ENCODE measurements at places on chromosomes 4 and X.

DNA sequence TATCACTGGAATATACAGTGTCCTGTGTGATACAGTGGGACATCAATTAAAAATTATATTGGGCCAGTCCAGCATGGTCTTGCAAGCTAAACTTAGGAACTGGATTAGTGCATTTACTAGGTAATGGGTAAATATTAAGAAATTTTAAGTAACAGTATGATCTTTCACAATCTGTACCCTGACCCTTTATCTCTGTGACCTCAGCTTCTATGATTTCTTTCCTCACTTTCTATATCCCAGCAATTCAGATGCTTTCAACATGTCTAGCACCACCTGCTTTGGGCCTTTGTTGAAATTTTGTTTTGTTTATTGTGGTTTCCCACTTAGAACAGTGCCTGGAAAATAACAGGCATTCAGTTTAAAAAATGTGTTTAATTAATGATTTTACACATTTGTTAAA, 2295.4 kb downstream of the ARAP2 start:
- no peak for DNase-seq

- DNase-seq = peak; percentile 64
Observed at GRCh38 chrX:72121383-72121782, 10.3 kb downstream of the RTL5 start.

DNA sequence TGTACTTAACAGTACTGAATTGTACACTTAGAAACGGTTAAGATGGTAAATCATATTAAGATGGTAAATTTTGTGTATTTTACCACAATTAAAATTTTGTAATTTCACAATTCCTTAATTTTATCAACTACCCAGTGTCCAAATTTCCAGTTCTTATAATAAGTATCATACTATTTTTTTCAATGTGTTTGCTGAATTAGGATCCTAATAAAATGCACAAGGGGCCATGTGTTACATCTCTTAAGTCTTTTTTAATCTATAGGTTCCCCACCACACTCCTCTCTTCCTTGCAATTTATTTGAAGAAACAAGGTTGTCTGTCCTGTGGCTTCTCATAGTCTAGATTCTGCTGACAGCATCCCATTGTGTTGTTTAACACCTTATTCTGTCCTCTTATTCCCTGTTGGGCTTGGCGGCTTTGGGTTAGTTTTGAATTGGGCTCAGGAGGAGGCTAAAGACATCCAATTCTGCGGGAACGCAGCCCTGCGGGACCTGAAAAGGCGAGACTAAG, 533 bp upstream of the SYAP1 start:
- no peak for DNase-seq

DNA sequence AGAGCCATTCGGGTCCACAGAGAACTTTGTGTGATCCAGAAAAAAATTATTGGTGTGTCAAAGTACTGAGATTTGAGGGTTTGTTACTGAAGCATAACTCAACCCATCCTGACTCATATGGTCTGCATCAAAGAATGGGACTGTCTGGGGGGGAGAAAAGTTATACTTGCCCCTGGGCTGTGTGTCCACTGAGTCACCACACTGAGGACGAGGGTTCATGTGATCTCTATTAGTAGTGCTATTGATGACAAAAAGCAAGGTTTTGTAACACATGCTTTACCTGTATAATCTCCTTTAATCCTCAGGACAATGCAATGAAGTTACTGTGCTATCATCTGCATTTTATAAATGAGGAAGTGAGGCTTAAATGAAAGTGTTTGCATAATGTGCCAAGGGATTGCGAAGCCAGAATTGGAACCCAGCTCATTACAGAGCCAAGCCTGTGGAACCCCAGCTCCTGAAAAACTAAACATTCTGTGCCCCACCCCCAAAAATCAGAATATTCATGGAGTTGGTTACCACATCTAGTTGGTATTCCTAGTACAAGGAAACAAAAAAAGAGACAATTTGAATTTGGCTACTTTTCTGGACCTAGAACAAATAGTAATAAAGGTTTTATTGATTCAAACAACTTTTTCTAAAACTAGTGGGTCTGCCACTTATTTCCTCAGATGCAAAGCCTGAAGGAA, 31.2 kb downstream of the CCDC149 start:
- no peak for DNase-seq

DNA sequence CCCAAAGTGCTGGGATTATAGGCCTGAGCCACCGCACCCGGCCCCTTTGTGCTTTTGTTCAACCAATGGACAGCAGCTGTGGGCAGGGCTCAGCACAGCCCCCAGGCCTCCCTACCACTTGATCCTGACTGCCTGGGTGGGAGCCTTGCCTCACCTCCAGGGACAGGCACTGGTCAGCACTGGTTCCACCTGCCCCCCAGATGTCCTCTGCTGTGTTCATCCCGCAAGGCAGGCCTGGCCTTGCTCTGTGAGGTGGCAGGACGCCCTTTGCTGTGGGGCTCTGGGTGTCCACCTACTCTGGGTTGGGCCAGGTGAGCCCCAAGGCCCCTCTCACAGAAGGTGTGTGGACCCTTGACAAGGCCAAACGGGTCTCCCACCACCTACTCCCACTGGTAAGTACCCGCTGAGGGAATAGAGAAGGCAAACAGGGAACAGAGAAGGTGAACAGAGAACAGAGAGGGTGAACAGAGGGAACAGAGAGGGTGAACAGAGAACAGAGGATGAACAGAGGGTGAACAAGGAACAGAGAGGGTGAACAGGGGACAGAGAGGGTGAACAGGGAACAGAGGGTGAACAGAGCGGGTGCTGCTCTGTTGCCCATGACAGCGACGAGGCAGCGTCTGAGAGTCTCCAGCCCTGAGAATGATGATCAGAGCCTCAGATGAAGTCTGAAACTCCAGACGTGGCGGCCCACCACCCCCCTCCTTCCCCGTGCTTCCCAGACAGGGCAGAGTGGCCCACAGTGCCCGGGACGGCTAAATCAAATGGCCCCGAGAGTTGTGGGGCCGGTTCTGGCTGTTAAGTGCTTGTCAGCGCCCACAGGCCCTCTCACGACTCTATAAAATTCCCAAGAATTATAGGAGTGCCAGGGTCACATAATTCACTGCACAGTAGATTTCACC, 55.0 kb upstream of the NKX1-1 start:
- no peak for DNase-seq

DNA sequence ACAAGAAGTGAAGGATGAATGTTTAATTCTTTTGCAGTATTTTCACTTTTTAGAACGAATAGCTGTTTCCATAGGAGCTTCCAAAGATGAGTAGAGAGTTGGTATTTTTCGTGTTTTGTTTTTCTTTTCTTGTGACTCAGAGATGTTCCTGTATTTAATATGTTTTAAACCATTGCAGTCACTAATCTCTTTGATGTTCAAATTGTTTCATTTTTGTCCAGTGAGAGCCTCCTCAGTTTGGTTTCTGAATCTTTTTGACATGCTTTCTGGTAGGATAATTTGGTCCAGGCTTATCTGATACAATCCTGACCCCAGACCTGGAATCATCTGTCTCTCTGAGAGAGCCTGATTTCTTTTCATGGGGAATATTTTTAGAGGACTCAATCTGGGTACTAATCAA, 41.6 kb downstream of the BEX3 start:
- DNase-seq = no peak

All from prostate gland (tissue), 2 donors.